Kidney (tissue), 22 donors: ENCODE measurements at places on chromosomes 2 and 18.

DNA sequence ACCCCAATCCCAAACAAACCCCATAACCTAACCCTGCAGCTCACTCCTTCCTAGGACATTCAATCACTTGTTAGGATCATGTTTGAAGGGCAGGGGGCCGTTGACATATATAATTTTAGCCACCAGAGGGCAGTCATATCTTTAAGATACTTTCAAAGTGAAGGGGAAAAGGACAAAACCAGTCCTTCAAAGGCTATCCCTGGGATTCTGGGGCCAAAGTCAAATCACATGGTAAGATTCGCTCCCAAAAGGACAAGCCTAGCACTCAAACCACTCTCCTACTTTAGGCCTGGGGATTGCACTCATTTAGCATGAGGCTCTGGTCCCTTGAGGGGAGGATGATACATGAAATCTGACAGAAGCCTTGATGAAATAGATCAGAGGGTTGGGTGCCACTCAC, 44.6 kb downstream of the HAUS1 start:
- peak; percentile 68 for DNase-seq

GRCh38 chr2:144509001-144509878, 10.7 kb downstream of the ZEB2 start:
- peak; percentile 78 for DNase-seq

DNA sequence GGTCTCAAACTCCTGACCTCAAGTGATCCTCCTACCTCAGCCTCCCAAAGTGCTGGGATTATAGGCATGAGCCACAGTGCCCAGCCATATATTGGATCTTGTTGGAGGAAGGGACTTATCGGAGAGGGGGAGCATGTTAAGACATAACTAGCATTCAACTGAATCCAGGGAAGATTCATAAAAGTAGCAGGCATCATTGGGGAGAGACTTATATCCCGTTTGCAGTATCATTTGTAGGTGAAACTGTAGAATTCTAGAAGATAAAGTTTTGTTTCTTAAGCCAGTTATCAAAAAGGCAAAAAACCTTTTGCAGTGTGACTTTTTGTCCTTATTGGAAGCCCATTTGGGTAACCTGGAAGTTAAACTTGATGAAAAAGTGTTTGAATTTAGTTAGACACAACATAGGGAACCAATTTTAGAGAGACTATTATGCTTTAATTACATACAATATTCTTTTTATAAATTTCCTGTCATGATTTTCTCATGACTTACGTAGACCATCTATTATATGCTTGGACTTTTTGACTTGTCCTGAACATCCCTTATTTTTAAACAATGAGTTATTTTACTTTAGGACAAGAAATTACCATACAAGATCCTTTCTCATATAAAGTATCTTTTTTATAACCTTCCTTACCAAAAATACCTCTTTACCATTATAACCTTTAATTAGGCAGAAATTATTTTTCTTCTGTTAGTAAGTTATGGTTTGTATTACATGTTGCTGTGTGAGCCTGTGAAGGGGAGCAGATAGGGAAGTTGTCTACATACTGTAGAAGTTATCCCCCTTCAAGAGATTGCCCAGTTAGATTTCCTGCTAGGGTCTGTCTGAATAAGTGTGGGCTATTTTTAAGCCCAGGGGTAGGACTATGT, 20.3 kb downstream of the RAB3GAP1 start:
- no peak for DNase-seq

GRCh38 chr2:223051693-223052289, at the start of gene KCNE4:
KCNE4 (plus strand) TSS chr2:223052190; CDS start chr2:223052831, 641 bp downstream.
- no peak for DNase-seq

- DNase-seq: no peak
Observed at GRCh38 chr2:237380768-237381167, 33.2 kb downstream of the COL6A3 start.

DNA sequence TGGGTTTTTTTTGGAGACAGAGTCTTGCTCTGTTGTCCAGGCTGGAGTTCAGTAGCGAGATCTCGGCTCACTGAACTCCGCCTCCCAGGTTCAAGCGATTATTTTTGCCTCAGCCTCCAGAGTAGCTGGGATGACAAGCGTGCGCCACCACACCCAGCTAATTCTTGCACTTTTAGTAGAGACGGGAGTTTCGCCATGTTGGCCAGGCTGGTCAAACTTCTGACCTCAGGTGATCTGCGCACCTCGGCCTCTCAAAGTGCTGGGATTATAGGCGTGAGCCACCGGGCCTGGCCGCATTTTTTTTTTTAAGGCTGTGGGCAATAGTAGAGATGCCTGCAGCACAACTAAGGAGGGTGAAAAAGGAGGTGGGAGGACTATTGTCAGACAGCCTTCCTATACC, 41.7 kb upstream of the ZNF532 start:
- no peak for DNase-seq
